ENCODE measurements at places on chromosomes 7 and 10.

- no peak for DNase-seq
These were observed 57.8 kb downstream of the NPTX2 start for GRCh38 chr7:98674881-98675280.

DNA sequence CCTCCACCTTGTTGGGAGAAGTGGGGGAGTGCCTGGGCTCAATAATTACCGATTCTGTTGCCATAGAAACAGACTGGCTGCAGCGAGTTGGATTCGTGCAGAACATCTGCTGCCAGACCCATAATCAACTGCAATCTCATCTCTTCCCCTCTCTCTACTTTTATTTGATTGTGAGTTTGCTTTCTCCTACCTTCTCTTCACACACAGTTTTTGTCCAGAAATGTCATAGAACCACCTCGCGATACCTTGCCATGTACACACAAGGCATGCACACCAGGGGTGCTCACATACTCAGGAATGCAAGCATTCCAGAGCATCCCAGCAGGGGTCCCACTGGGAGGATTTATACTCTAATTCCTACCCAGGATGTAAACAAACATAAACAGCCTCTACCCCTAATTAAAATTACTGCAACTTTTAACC, 262.2 kb upstream of the AOAH start:
- DNase-seq, result no peak

- no peak for DNase-seq
These were observed 32.2 kb upstream of the TRIL start for GRCh38 chr7:28990200-28990960.

- no peak for DNase-seq
These were observed 28.6 kb downstream of the HECW1 start for GRCh38 chr7:43141091-43141490.

DNA sequence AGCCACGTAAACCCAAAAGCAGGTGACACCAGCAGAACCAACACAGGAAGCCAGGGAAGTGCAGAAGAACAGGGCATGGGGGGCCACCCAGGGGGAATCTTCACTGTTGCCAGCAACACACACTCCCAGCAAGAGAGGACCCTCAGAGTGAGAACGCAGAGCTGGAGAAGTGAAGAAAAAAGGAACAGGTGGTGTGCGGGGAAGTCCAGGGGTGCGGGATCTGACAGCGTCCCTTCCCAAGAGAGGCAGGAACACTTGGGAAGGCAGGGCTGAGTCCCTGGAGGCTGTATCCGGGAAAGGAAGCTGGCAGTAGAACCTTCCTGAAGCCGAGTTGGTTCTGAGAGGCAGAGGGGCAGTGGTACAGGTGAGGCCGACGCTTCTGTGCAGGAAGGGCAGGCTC, 27.7 kb downstream of the AGAP4 start:
- DNase-seq, result no peak

DNA sequence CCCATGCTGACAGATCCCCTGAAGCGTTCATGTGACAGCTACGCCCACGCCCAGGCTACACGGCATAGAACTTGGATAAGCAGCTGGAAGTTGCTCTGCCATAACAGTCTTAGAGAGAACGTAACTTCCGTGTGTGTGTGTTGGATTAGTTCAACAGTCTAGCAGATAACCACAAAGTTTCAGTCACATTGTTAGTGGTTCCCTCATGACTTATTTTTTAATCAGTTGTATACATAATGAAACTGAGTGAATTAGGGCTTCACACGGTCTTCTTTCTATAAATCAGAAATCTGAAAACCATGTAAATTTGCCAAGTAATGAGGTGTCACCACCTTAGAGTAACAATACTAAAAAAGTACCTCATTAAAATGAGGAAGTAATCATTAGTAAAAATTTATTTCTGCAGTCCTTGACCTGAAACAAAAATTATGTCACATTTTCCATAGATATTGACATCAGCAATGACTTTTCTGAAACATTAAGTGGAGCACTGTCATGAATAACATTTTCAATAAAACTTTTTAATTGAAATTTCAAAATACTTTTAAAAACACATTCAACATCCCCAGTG, 21.7 kb upstream of the MACC1 start:
- DNase-seq, result no peak

DNA sequence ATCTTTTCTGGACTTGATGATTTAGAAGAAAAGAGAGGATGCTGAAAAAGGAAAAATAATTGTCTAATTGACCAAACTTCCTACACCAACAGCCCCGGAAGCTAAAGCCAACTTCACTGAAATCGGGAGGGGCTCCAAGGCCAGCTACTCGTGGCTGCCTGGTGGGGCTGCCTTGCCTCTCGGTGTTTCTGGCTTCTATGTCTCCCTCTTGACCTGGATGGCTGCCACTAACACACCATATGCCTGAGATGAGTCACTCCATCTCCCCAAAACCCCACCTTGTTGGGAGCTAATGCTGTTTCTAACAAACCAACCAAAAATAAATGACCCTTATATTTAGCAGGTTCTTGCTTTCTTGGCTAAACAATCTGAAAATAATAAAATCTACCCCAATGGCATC, 87.6 kb upstream of the AFAP1L2 start:
- DNase-seq, result no peak

DNA sequence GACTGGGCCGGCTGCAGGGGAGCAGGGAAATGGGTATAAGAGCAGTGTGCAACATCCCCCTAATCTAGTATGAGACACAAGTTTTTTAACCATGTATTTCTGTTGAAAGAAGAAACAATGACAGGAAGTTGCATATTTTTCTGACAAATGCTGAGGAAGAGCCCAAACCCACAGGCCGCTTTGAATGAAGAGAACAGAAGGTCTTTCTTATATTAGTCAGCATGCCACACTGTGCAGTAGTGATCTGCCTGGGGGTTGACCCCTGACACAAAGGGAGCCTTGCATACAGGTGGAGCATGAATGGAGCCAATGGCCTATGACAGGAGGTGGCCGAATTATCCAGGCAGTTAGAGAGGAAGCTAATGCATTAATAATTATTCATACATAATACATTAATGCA, 518.3 kb downstream of the PLXDC2 start:
- DNase-seq, result no peak

DNA sequence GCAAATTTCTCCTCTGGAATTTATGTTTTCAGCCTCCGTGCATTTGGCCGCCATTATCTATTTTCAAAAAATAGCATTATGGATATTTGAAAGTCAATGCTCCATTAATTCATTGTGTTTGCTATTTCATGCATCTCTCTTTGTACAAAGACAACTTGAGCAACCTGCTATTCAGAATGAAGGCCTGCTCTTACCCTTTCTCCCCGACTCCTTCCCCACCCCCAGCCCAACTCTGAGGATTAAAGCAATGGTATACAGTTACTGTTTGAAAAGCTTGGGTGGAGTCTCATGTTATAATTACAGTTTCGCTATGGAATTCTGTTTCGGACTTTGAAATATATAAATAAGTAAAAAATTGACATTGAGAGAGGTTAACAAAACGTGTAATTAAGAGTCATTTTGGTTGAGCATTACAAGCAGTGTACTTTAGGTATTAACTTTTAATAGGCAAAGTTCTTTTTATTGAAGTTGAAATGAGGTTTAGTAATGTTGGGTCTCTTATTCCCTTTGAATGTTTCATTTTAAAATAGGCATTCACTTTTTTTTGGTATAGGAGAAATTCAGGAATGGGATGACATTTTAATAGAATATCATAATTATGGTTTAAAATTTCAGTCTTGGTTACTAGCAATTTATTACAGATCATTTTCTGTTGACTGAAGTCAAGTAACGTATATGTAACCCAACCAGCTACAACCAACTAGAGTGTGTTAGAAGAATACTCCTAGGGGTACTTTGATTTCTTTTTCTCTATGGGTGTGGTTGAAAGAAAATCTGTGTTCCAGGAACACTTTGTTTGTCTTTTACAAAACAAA, 93.1 kb downstream of the ARID5B start:
- DNase-seq, result no peak

GRCh38 chr10:71542478-71542877, 145.8 kb downstream of the CDH23 start:
- DNase-seq, result no peak

GRCh38 chr7:26151096-26151495, 902 bp upstream of the NFE2L3 start:
- no peak for DNase-seq

DNA sequence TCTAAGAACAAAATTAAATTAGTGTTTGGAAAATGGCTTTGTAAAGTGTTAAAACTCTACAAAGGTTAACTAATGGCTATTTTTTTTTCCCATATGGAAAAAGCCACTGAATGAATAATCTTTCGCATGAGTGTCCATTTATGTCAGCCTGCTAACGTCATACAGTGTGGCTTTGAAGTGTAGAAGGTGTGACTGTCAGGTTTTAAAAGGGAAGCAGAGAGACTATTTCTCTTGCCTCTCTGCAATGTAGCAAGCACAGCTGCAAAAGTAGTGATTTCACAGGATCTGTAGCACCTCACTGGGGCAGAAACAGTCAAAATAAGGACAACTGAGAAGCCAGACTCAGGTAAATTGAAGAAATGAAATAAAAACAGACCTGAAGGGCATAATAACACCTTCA, 53.4 kb downstream of the CREB5 start:
- DNase-seq, result no peak

DNA sequence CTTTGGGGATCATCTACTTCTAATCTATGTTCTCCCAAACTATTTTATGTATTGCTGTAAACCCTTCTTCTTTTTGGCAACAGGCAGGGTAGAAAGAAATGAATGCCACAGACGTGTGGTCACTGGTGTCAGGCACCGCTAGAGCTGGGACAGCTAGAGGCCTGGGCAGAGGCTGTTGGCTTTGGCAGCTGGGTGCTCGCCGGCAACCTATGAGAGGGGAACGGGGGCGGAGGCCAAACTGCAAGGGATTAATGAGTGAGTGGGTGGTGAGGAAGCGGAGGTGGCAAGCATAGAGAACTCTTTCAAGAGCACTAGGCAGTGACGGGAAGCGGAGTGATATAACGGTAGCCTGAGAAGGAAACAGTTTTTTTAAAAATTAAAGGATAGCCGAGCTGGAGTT, 78.5 kb downstream of the CREB5 start:
- DNase-seq, result no peak

- no peak for DNase-seq
These were observed 358.2 kb downstream of the FGFR2 start for GRCh38 chr10:121240011-121240410.

- no peak for DNase-seq
These were observed 8.2 kb upstream of the GPAM start for GRCh38 chr10:112191791-112192190.

GRCh38 chr7:49150486-49150885, 226.1 kb downstream of the CDC14C start:
- no peak for DNase-seq

- DNase-seq, result no peak
These were observed 228.7 kb downstream of the FRMD4A start for GRCh38 chr10:14102056-14102455.

DNA sequence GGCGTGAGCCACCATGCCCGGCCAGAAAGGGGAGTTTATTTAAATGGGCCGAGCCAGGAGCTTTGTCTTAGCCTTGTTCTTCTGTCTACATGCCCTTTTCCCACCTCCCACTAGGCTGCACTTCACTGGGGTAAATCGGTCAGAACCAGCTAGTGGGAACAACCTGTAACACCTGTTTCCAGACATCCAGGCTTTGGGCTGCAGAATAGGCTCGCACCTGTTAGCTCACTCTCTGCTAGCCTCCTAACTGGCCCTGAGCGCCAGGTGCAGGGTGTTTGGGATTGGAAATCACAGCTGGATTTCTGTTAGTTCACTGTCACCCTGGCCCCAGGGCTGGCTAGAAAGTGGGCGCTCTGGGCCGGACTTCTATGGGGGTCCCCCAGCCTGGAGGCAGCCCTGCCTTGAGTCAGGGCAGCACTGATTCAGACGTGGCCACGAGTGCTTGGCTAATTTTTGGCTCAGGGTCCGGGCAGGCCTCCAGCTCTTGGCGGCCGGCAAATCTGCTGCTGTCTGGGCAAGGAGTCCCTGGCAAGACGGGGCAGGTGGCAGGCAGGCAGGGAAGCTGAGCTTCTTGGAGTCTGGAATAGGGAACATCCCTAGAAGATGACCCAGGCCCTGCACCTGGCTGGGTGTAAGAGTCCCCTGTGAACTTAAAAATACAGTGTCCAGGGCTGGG, 48.6 kb downstream of the GTF2IRD1 start:
- DNase-seq, result no peak

GRCh38 chr7:98278408-98278807, 3.1 kb upstream of the BRI3 start:
- no peak for DNase-seq

GRCh38 chr7:25968205-25968993, 183.6 kb upstream of the NFE2L3 start:
- DNase-seq, result no peak

DNA sequence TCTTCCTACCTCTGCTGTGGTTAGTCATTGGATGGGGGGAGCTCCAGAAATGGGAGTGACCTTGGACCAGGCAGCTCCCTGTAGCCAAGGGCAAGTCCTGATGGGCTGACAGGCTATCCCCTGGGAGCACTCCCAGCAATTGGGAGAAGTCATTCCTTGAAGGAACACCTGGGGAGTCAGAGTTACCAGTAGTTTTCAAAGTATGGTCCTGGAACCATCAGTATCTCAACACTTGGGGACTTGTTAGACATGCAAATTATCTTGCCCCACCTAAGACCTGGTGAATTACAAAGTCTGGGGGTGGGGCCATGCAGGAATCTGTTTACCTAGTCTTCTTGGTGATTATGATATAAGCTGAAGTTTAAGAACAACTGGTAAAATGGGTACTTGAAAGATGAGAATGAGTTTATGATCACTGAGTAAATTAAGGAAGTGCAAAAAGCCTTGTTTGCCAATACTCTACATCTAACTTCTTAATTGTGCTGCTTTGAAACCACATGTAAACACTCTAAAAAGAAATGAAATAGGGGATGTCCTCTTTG, 287.3 kb upstream of the LRRN3 start:
- no peak for DNase-seq

DNA sequence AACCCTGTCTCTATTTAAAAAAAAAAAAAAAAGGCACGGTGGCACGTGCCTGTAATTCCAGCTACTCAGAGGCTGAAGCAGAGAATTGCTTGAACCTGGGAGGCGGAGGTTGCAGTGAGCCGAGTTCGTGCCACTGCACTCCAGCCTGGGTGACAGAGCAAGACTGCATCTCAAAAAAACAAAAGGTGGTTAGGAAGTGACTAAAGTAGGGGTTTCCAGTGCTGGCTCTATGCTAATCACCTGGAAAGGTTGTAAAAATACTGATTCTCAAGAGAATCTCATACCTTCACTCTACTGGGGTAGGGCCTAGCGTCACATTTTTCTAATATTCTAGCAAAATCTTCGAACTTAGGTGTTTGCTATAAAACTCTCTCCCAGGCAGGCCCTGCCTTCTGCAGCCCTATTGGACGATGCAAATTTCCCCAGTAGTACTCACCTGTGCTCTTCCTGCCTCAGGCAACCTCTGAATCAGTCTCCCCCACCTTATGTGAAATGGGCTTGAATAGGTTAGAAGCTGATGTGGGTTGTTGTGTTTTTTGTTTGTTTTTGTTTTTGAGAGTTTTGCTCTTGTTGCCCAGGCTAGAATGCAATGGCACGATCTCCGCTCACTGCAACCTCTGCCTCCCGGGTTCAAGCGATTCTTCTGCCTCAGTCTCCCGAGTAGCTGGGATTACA, 3.5 kb downstream of the ZP3 start:
- no peak for DNase-seq

- DNase-seq, result no peak
These were observed 45.8 kb downstream of the NRF1 start for GRCh38 chr7:129657363-129657762.

Data from D721Med (cell line).